Right lobe of liver (tissue), 6 donors: ENCODE measurements at places on chromosomes 11 and 22. TPM values are rescaled to one million over a fixed set of nuclear protein-coding genes. Genes with fewer than 3 reads are reported as not detected.

DNA sequence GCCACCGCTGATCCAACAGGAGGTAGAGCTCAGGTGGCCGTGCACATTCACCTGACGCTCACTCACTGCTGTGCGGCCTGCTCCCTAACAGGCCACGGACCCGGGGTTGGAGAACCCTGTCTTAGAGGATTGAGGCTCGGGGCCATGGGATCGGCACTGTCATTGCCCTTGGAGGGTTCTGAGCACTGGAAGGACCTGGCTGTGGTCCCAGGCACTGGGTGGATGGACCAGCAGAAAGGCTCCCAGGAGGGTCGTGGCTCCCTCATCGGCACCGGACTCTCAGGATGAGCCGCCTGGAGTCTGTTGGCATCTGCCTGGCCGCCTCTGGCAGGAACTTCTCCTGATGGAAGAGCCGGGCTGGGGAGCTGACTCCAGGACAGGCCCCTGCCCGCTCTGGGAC lies 6.5 kb downstream of the KCNQ1 start:
- DNase-seq, result peak; percentile 40

DNA sequence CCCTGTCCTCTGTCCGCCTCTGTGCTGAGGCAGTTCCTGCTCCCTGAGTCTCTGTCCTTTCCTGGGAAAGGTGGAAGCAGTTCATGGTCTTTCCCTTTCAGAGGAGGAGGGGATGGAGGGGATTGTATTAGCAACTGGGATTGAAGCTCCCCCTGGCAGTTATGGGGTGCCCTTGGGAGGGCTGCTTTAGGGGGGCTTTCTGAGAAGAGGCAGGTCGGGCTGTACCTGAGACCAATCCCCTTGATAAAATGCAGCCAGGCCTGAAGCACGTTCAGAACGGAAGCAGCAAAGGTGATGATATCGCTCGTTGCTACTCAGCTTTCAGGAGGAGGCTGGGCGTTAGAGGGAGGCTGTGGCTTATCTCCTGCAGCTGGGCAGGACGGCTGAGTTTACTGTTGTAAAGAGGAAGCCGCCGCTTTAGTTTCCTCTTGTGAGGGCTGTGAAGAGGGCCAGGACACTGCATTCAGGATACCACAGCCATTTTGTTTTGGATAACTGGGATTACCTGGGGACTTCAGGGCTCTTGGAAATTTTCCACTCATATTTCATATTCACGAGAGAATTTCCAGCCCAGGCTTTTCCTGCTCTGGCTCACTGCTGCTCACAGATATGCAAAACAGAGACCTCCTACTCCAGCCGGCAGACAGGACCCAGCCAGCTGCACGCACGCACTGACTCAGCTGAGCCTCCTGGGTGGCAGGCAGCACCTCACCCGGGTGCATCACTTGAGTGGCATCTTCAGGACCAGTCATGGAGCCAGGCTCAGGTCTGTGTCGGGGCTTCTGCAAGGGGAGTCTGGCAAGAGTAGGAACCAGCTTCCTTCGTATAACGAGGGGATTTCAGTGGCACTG lies 798 bp downstream of the AMPD3 start:
- DNase-seq, result peak; percentile 41

DNA sequence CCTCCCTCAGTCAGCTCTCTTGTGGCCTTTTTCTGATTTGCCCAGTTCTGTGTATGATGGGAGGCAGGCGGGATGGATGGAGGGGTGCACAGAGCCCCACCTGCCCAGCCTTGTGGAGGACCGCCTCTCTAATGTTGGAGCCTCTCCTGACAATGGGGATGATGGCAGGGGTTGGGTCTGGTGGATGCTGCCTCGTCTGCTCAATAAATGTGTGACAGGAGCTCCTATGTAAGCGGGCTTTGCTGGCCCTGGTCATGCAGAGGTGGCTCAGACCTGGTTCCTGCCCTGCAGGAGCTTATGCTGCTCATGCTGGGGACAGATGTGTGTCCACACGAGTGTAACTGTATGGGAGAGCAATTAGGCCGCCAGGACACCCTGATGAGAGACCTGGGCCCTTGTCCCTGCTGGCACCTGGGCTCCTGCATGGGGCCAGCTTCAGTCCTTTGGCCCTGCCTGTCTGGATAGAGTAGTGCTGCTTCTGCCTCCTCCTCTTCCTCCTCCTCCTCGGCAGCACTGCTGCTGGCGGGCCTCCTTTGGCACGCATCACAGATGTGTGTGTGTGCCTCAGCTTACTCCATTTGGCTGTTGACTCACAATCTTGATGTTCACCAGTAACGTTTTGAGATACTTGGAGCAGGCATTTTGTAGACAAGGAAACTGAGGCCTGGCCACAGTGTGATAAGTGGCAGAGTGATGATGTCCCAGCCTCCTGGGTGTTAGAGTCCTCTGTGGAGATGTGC lies 131.0 kb downstream of the TBC1D22A start:
- no peak for DNase-seq

DNA sequence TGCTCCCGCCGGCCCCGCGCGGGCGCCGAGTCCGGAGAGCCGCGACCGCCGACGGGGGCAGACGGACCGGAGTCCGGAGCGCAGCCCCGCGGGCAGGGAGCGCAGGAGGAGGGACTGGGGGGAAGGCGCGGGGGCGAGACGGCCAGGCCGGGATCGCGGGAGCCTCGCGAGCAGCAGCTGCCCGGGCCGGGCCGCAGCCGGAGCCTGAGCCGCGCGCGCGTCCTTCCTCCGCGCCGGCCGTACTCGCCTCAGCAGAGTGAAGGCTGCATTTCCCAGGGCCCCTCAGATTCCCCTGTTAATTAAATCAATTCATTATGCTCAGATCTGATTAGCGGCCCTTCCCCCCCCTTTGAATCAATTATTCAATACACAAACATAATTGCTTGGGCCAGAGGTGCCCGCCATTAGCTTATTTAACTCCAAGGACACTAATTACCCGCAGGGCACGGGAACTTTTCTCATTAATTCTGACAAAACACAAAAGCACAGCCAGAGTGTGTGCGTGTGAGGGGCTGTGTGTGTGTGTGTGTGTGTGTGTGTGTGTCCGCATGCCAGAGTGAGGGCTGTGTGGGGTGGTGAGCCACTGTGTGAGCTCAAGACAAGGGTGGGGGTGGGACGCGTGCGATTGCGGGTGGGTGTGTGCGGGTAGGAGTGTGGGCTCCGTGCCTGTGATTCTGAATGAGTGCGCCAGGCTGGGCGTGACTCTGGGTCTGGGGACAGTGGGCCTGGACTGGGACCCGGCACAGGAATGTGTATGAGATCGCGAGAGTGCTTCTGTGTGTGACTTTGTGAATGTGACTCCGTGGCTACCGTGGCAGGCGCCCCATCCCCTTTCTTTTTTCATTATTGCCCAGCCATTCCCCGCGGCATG lies 5.1 kb upstream of the LMO1 start:
- DNase-seq, result no peak

Gene DCHS1
- total RNA-seq, result 1.8 TPM

Gene PRCP
- 35.4 TPM for total RNA-seq

GRCh38 chr22:46517255-46517761 lies 20.1 kb downstream of the CELSR1 start:
- peak; percentile 58 for DNase-seq

Gene HARBI1
- 3.1 TPM for total RNA-seq
